Cardiac fibroblast (primary cell): ENCODE measurements at places on chromosomes 7 and 10.

GRCh38 chr10:30848396-30849032 is 183.2 kb downstream of the ZNF438 start:
- DNase-seq = no peak

DNA sequence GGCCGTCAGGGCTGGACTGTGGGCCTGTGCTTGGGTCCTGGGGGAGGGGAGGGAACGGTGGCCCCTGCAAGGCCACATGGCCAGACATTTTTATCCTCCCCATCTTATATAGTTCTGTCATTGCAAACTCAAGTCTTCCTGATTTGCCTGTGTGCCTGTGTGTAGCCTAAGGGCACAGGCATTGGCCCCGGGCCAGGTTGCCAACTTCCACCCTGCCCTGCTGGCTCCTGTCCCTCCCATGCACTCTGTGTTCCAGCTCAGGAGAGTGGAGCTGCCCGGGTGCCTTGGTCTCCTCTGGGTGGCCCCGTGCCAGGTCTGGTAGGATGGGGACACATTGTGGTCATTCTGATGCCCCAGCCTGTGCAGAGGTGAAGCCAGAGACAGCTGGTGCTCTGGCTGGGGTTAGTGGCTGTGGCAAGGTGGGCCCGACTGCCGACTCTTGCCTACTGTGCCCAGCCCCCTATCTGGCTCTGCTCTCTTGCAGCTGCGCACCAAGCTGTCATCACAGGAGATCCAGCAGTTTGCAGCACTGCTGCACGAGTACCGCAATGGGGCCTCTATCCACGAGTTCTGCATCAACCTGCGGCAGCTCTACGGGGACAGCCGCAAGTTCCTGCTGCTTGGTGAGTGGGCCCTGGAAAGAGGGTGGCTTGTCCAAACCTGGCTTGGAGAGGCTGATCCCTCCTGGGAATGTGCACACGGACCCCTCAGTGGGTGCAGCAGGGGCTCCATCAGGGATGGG is 14.8 kb downstream of the NACAD start:
- no peak for DNase-seq

GRCh38 chr7:148262721-148263229 is 327.8 kb upstream of the C7orf33 start:
- DNase-seq = peak; percentile 63

DNA sequence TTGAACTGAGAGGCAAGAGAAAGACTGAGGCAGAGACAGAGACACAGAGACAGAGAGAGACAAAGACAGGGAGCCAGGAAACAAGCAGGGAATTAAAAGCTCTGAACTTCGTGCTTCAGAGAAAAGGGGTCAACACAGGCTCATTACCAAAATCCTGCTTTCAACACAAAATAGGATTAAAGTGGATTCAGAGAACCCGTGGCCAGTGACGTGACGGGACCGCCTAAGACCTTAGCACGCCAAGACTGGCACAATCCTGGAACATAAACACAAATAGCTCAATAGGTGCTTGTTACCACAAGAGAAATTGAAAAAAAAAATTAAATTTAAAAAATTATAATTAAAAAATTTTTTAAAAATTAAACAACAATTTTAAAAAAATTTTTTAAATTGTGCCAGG is 21.5 kb downstream of the ASB13 start:
- DNase-seq = no peak

DNA sequence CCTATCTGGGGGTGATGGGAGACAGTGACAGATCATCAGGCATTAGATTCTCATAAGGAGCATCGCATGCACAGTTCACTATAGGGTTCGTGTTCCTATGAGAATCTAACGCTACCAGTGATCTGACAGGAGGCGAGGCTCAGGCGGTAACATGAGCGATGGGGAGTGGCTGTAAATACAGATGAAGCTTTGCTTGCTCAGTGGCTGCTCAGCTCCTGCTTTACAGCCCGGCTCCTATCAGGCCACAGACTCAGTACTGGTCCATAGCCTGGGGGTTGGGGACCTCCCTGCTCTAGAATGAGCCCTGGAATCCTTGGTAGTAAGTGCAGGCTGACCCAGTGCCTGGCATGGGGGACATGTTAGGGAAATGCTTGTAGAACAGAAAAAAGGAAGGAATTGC is 426.0 kb downstream of the TYW1 start:
- no peak for DNase-seq

GRCh38 chr7:108138911-108139310 is 8.8 kb upstream of the LAMB4 start:
- DNase-seq = peak; percentile 46

DNA sequence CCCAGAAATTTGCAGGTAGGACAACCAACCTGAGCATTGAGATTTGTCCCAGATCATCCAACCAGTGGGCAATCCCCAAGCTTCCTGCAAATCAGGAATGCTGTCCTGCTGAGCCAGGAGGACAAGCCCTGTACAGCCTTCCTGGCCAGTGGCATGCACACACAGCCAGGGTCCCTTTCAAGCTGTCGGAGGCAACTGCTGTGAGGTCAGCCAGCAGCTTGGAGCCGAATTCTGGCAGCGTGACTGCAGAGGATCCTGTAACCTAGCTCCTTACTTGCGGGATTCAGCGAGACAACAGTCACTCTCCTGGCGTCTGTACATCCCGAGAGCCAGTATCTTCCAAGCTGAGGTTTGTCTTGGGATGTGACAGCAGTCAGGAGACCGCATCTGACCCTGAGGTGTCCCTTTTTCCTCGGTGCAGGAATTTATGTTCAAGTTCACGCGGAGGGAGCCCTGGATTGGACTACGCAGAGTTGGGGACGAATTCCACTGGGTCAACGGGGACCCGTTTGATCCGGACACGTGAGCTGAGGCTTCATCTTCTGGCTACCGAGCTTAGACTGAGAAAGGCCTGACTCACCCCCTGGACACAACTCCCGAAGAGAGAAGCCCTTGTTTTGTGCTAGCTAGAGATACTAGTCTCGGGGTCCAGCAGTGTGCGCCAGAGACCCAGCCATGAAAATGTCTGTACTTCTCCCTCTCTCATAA is 18.3 kb downstream of the CLEC2L start:
- DNase-seq = no peak

GRCh38 chr7:155194382-155195140 is 103.1 kb upstream of the INSIG1 start:
- no peak for DNase-seq

DNA sequence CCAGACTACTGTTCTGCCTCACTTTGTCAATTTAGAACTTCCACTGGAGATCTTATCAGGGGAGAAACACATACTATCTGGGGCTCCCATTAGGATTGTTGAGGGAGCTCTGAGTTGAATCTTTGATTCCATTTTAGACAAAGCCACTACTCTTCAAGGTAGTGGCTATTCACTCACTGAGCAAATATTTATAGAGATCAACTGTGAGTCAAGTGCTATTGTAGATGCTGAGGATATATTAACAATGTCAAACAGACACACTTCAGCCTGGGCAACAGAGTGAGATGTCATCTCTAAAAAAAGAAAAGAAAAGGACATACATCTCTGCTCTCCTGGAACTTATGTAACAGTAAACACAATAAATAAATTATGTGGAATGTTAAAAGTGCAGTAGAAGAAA is 315.3 kb downstream of the PTEN start:
- DNase-seq = no peak
